Progenitor cell of endocrine pancreas (in vitro differentiated cells): ENCODE measurements at places on chromosomes 6 and 20. TPM values are rescaled to one million over a fixed set of nuclear protein-coding genes. Genes with fewer than 3 reads are reported as not detected.

GRIK2 gene
- 6.3 and 7.6 TPM in 2 replicates for total RNA-seq

MAFB gene
- total RNA-seq, result 5.9 and 6.1 TPM in 2 replicates

GRCh38 chr6:321536-322258, 29.4 kb downstream of the DUSP22 start:
- DNase-seq, result no peak

GRCh38 chr6:139236105-139236504, 55.7 kb downstream of the TXLNB start:
- no peak for DNase-seq

- DNase-seq, result no peak
Observed at GRCh38 chr20:21421601-21422236, 24.4 kb upstream of the NKX2-4 start.

SMOC2 gene
- 4.8 and 5.9 TPM in 2 replicates for total RNA-seq

DLK2 gene
- total RNA-seq, result 0.60 and 0.73 TPM in 2 replicates

DNA sequence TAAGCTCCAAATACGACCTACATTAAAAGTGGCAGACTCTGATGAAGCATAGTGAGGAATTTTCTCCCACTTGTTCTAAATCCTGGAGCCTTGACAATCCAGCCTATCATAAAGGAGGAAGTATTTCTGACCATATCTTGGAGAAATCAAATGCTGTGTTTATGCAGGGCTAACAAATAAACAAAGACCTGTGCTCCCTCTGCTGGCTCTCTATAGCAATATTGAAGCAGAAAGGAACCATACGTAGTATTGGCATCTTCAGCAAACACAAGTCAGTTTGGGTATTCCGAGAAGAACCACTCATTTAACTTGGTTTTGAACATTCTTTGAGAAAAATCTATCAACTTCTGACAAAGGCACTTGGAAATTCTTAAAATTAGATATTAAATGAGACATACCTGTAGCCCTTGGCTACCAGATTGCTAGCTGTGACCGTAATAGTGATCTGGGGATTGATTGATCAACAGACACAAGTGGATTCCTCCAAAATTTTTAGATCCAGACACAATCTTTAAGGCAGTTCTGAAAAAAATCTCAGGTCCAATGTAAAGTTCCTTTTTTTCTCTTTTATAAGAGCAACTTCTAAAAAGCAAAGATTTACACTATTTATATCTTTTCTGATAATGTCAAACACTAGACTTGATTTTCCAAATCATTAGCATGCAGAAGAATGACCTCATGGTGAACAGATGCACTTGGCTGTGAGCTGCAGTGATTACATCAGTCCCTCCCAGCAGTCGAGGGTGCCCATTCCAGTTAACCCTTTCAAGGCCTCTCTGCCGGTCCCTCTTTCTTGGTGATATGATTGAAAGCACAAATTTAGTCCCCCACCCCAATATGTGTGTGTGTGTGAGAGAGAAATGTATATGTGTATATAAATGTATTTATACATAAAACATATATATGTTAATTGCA, 40.2 kb downstream of the INSM1 start:
- DNase-seq, result no peak

FAM83B gene
- 16.1 and 17.4 TPM in 2 replicates for total RNA-seq

DNA sequence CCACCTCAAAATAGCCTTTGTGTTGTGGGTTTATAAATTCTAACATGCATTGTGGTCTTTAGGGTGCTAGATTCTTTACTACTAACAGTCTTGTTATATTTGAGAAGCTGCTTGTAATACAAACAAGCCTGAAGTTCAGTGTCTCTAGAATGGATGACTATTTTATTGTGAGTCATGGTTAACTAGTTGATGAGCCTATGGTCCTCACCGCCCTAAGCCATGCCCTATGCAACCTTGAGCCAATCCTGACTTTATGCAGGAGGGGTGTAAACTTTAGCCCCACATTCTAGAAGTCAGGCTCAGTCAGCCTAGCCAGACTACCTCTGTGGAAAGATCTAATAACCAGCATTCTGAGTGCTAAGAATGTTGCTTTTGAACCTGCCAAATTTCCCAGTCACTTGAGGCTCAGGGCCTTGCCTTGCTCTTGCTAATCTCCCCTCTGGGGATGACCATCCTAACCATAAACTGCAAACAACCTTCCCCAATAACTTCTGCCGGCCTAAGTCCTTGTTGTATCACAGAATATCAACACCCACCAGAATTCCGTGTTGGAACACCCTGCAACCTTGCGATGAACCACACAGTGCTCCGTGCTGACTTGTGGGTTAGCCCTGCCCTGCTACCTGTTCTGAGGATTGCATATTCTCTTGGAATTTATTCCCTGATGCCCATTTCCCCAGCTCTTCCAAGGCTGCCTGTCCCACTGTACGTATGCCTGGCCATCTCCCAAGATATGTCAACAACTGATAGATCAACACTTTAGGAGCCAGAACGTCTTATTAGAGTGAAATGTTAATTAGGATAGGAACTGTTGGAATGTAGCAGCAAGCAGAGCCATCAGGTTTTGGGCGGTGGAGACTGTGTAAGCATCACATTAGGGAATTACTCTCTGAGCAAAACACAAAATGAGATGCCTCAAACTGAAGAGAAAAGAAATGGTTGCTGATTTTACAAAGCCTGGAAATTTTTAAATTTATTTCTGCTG, 71.7 kb upstream of the CEP85L start:
- DNase-seq, result no peak

DNA sequence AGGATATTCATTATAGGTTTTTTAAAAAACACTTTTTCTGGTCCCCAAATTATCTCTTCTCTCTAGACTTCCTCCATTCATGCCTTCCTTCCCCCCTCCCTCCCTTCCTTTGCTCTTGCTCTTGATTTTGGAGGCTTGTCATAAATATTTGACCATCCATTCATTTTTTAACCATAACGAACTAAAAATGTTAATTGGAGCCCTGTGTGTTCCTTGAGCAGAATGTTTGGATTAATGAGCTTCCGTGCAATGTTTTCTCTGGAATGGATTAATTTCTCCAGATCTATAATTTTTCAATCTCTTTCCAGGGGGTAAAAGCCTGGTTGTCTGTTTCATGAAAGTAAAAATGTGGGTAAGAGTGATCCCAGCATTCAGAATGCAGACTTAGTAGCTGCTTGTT, 155.5 kb downstream of the ESR1 start:
- no peak for DNase-seq

- DNase-seq, result no peak
Observed at GRCh38 chr20:2750491-2751251, 49.8 kb downstream of the CPXM1 start.

PHF1 gene
- 58.1 and 58.4 TPM in 2 replicates for total RNA-seq

GRCh38 chr6:149354009-149354408, 36.5 kb downstream of the TAB2 start:
- no peak for DNase-seq
